Hepatocyte (in vitro differentiated cells): ENCODE measurements at places on chromosomes 13 and 19. TPM values are rescaled to one million over a fixed set of nuclear protein-coding genes. Genes with fewer than 3 reads are reported as not detected.

GRCh38 chr19:29690842-29691241, 24.2 kb downstream of the C19orf12 start:
- H3K27ac ChIP-seq, result no peak overlapping the region
- no peaks in the 10 kb centered on the region for H3K36me3 ChIP-seq
- H3K4me1 ChIP-seq, result no peaks in the 10 kb centered on the region
- no peak overlapping the region for H3K4me3 ChIP-seq
- no peak for DNase-seq
- no peaks in the 10 kb centered on the region for H3K27me3 ChIP-seq

DNA sequence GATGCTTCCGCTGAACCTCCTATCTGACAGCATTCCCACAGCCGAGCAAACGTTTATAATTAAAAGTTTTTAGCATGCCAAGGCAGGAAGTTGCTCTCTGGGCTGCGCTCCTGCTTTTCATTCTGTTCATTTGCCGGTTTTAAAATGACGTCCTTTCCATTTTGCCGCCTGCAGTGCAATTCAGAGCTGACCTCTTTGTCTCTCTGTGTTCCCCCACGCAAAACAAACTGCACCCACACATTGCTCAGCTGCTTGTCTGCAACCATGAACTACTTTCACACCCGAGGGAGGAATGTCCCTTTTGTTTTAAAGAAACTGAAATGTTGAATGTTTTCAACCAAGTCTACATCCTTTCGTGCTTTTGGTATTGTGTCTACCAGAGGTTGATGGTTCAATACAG, 416.5 kb downstream of the EFNB2 start:
- H3K4me1 ChIP-seq, result no peaks in the 10 kb centered on the region
- no peak overlapping the region for H3K4me3 ChIP-seq
- no peak for DNase-seq
- no peaks in the 10 kb centered on the region for H3K27me3 ChIP-seq
- H3K27ac ChIP-seq, result no peak overlapping the region
- no peaks in the 10 kb centered on the region for H3K36me3 ChIP-seq

- no peaks in the 10 kb centered on the region for H3K27me3 ChIP-seq
- no peak overlapping the region for H3K27ac ChIP-seq
- no peak for DNase-seq
- H3K4me3 ChIP-seq, result no peak overlapping the region
- H3K36me3 ChIP-seq, result no peaks in the 10 kb centered on the region
Observed at GRCh38 chr13:97068151-97068550, 73.9 kb upstream of the OXGR1 start.

GRCh38 chr13:34347784-34348573, 530.0 kb downstream of the RFC3 start:
- H3K36me3 ChIP-seq, result no peaks in the 10 kb centered on the region
- DNase-seq, result peak; percentile 72
- H3K27me3 ChIP-seq, result no peaks in the 10 kb centered on the region
- H3K4me3 ChIP-seq, result no peak overlapping the region
- H3K4me1 ChIP-seq, result peaks cover 10% of the 10 kb centered on the region
- peak overlapping the region; percentile 61 for H3K27ac ChIP-seq

- H3K4me3 ChIP-seq, result no peak overlapping the region
- H3K27ac ChIP-seq, result no peak overlapping the region
Observed at GRCh38 chr19:390386-391206, 18.4 kb downstream of the C2CD4C start.

GRCh38 chr13:114275304-114275703, 6.1 kb upstream of the UPF3A start:
- no peak overlapping the region for H3K27ac ChIP-seq
- H3K4me1 ChIP-seq, result peaks cover 9% of the 10 kb centered on the region
- H3K36me3 ChIP-seq, result peaks cover 4% of the 10 kb centered on the region
- no peaks in the 10 kb centered on the region for H3K27me3 ChIP-seq

DNA sequence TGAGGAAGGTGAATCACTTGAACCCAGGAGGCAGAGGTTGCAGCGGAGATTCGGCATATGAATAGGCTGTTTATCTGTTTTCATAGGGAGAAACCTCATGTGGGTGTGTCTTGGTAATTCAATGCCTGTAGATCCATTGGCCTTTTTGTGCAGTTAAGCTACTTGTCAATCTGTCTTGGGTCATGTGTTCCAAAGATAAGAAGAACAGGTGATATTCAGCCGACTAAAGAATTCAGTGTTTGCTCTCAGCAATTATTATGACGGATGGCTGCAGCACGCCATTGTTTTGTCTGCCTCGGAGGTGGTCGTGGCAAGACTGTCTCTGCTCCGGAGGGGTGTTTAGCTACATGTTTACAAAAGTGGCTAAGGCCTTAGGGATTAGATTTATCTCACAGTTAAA, 573.0 kb upstream of the PCDH9 start:
- H3K4me1 ChIP-seq, result peaks cover 3% of the 10 kb centered on the region
- DNase-seq, result peak; percentile 15
- H3K4me3 ChIP-seq, result no peak overlapping the region
- no peaks in the 10 kb centered on the region for H3K36me3 ChIP-seq
- H3K27ac ChIP-seq, result peak overlapping the region; percentile 24

DNA sequence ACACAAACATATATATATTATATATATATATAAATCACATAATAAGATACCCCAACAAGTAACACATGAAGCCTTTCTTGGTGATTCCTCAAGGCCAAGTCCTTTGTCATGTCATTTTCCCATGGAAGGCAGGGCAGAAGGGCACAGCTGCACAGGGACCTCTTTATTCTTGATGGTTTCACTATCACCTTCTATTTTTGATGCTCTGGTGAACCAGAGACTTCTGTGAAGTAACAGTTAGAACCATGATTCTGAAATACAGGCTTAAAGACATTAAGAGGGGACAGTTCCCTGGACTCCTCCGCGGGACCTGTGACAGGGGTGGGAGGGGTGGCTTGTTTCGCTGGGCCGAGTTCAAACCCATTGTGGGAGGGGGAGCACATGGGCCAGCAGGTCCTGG, 104.0 kb downstream of the DGKH start:
- H3K27me3 ChIP-seq, result no peaks in the 10 kb centered on the region
- no peak overlapping the region for H3K27ac ChIP-seq
- no peaks in the 10 kb centered on the region for H3K4me1 ChIP-seq
- DNase-seq, result no peak
- no peak overlapping the region for H3K4me3 ChIP-seq
- H3K36me3 ChIP-seq, result no peaks in the 10 kb centered on the region

DNA sequence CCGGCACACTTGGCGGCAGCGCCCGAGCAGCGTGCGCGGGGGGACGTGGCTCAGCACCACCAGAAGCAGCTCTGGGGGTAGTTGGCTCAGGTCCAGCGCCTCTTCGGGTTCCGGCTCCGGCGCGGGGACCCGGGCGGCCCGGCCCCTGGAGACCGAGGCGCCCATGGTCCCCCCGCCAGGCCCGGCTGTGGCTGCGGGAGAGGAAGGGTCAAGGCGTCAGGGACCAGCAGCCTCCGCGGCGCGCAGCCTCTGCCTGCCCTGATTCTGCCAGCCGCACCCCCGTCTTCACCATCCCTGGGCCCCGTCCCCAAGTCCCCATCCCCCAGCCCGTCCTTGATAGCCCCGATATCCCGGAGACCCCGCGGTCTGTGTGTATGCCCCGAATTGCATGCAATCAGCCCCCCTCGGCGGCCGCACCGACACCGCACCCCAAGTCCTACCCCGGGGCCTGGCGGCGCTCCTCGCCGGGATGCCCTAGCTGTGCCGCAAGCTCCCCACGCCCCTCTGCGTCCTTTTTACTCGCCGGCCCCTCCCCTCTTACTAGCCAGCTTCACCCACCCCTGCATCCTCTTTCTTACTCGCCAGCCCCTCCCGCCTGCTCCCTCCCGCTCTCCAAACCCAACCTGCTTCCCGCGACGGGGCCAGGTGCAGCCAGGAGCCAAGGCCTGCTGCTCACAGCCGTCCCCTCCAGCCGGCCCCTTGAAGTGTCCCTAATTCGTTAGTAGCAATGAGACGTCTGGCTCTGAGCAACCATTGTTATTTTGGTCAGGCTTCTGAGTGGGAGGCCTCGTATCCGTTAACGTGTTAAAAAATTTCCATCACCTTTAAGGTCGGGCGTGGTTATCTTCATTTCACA, at the start of gene FBXO27:
Gene FBXO27 (minus strand): TSS at position 487 of the 856 bp plus-strand sequence. CDS start 322 bp downstream, at position 165.
- H3K27me3 ChIP-seq, result no peaks in the 10 kb centered on the region
- peak; percentile 35 for DNase-seq
- H3K36me3 ChIP-seq, result no peaks in the 10 kb centered on the region
- H3K4me1 ChIP-seq, result peaks cover 20% of the 10 kb centered on the region

DNA sequence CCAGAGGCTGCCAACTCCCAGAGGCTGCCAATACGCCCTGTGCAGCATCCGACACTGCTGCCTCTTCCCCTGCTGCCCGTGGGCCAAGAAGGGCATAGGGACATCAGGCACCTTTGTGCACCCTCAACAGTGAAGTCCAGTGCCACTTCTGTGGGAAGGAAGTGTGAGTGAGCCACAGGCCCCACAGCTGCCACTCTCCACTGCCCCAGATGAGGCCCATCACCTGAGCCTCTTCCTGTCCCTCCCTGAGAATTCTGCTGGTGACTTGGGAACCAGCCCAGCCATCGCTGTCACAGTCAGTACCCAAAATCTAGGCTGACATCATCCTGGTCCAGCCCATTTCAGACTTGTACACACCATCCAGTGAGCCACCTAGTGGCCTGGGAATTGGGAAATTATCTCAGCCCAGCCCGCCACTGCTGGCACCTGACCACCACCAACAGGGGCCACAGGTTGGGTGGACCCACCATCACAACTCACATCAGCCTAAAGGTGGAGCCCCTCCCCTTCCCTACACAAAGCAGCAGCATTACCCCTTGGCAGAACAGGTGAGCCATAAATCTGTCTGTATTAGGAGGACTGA, 733.9 kb upstream of the KLHL1 start:
- no peak overlapping the region for H3K27ac ChIP-seq
- H3K36me3 ChIP-seq, result no peaks in the 10 kb centered on the region
- no peaks in the 10 kb centered on the region for H3K27me3 ChIP-seq
- H3K4me1 ChIP-seq, result no peaks in the 10 kb centered on the region
- DNase-seq, result no peak
- no peak overlapping the region for H3K4me3 ChIP-seq

DNA sequence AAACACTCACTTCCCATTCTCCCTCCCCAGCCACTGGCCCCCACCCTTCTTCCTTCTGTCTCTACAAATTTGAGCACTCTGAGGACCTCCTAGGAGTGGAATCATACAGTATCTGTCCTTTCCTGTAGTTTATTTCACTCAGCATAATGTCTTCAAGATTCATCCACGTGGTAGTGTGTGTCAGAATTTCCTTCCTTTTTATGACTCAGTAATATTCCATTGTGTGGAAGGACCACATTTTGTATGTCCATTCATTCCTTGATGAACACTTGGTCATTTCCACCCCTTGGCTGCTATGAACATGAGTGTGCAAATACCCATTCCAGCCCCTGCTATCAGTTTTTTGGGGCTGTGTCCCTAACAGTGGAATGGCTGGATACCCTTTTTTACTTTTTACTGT, 9.8 kb downstream of the KLF2 start:
- H3K4me3 ChIP-seq, result no peak overlapping the region
- peaks cover 3% of the 10 kb centered on the region for H3K4me1 ChIP-seq
- DNase-seq, result no peak
- H3K36me3 ChIP-seq, result no peaks in the 10 kb centered on the region
- H3K27ac ChIP-seq, result no peak overlapping the region
- H3K27me3 ChIP-seq, result no peaks in the 10 kb centered on the region

- peak; percentile 51 for DNase-seq
- H3K36me3 ChIP-seq, result peaks cover under 1% of the 10 kb centered on the region
- no peaks in the 10 kb centered on the region for H3K27me3 ChIP-seq
- H3K27ac ChIP-seq, result peak overlapping the region; percentile 20
- no peaks in the 10 kb centered on the region for H3K4me1 ChIP-seq
Observed at GRCh38 chr13:113647351-113648215, 10.4 kb downstream of the ATP4B start.

DNA sequence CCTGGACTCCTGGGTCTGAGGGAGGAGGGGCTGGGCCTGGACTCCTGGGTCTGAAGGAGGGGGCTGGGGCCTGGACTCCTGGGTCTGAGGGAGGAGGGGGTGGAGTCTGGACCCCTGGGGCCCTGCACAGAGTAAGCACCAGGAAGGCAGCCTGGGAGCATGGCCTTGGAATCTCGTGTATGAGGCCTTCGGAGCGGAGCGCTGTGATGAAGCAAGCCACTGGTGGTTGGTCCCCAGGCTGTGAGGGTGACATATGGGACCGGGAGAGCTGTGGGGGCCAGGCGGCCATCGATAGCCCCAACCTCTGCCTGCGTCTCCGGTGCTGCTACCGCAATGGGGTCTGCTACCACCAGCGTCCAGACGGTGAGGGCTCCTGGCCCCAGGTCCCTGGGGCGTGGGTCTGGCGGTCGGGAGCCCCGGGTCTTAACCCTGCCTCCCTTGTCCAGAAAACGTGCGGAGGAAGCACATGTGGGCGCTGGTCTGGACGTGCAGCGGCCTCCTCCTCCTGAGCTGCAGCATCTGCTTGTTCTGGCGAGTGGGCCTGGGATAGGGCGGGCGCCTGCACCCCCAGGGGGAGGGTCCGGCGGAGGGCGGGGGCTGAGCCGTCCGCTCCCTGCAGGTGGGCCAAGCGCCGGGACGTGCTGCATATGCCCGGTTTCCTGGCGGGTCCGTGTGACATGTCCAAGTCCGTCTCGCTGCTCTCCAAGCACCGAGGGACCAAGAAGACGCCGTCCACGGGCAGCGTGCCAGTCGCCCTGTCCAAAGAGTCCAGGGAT, 918 bp downstream of the TMEM190 start:
- H3K27ac ChIP-seq, result no peak overlapping the region
- H3K36me3 ChIP-seq, result no peaks in the 10 kb centered on the region
- DNase-seq, result no peak
- H3K4me3 ChIP-seq, result no peak overlapping the region

- no peak overlapping the region for H3K27ac ChIP-seq
- no peak for DNase-seq
- H3K4me3 ChIP-seq, result no peak overlapping the region
- no peaks in the 10 kb centered on the region for H3K36me3 ChIP-seq
Observed at GRCh38 chr13:88919970-88920628, 1248.9 kb downstream of the SLITRK5 start.

Gene ZNF835
- not detected in 2 replicates for total RNA-seq

Gene IL4I1
- total RNA-seq, result 0.12 and 0.60 TPM in 2 replicates

Gene CGB3
- 1.1 TPM in 1 of 2 replicates, not detected in the other for total RNA-seq

Gene HIF3A
- total RNA-seq, result 54.6 and 56.8 TPM in 2 replicates

Gene DPRX
- not detected in 2 replicates for total RNA-seq

Gene TLE6
- 1.2 and 4.7 TPM in 2 replicates for total RNA-seq

Gene TNFRSF19
- 22.7 and 25.3 TPM in 2 replicates for total RNA-seq

Gene KLK12
- 0.80 TPM in 1 of 2 replicates, not detected in the other for total RNA-seq

Gene TTYH1
- total RNA-seq, result 7.0 and 7.1 TPM in 2 replicates

Gene IZUMO4
- total RNA-seq, result 0.44 and 1.4 TPM in 2 replicates

Gene C19orf85
- not detected in 2 replicates for total RNA-seq

Gene TUBB4A
- total RNA-seq, result 1.2 and 4.4 TPM in 2 replicates

Gene ZNF723
- total RNA-seq, result not detected in 2 replicates

Gene CCDC124
- 19.4 and 25.4 TPM in 2 replicates for total RNA-seq

Gene NLRP12
- total RNA-seq, result not detected in 2 replicates

Gene MATK
- not detected in 2 replicates for total RNA-seq

Gene LGALS7B
- 0.64 TPM in 1 of 2 replicates, not detected in the other for total RNA-seq
